ENCODE measurements at places on chromosomes 6 and 20. TPM values are rescaled to one million over a fixed set of nuclear protein-coding genes. Genes with fewer than 3 reads are reported as not detected.

Gene SNAP91
- total RNA-seq: 0.46 TPM

Gene PRR18
- not detected for total RNA-seq

Gene ME1
- total RNA-seq: 39.6 TPM

Gene TINAG
- not detected for total RNA-seq

Gene NCOA3
- total RNA-seq: 42.3 TPM

Gene OR2H1
- total RNA-seq: not detected

Gene MOCS3
- 5.7 TPM for total RNA-seq

Gene MAPK14
- 25.2 TPM for total RNA-seq

Gene TULP1
- total RNA-seq: not detected

Gene SLC22A3
- 37.0 TPM for total RNA-seq

Gene CLVS2
- not detected for total RNA-seq

Gene C6orf58
- 0.33 TPM for total RNA-seq

Gene RRAGD
- 3.3 TPM for total RNA-seq

Gene GPR6
- total RNA-seq: not detected

Gene TMEM200A
- 0.08 TPM for total RNA-seq
